Mesenteric fat pad (tissue), 1 donor: ENCODE measurements at places on chromosomes 13 and 19. TPM values are rescaled to one million over a fixed set of nuclear protein-coding genes. Genes with fewer than 3 reads are reported as not detected.

Gene B3GNT3
- total RNA-seq: 0.32 TPM

Gene VAV1
- total RNA-seq: 16.4 TPM

Gene FSD1
- total RNA-seq: not detected

Gene LPAR2
- total RNA-seq: 5.8 TPM

Gene OBI1
- total RNA-seq: 8.2 TPM

Gene TMTC4
- total RNA-seq: 10.2 TPM

Gene GMIP
- 21.3 TPM for total RNA-seq

Gene PRMT1
- 105 TPM for total RNA-seq

Gene MYH14
- total RNA-seq: 26.4 TPM

Gene CBLC
- total RNA-seq: not detected

Gene FXYD3
- total RNA-seq: 1.3 TPM

Gene NLRP4
- total RNA-seq: not detected

Gene TYROBP
- total RNA-seq: 201 TPM

Gene ARHGEF18
- 18.4 TPM for total RNA-seq

Gene CYP4F2
- not detected for total RNA-seq

Gene FARP1
- 42.5 TPM for total RNA-seq

Gene CA11
- 3.3 TPM for total RNA-seq

Gene GJB2
- 0.26 TPM for total RNA-seq

Gene ZNF254
- 10.2 TPM for total RNA-seq

Gene CD33
- total RNA-seq: 18.6 TPM

Gene BEST2
- total RNA-seq: not detected

Gene KIR2DL4
- 0.22 TPM for total RNA-seq

Gene CYP2S1
- total RNA-seq: 2.2 TPM

Gene ZNF480
- total RNA-seq: 10.1 TPM

Gene PTGER1
- 0.55 TPM for total RNA-seq

Gene ACER1
- not detected for total RNA-seq

Gene NCR1
- total RNA-seq: 0.51 TPM

Gene PVR
- 30.3 TPM for total RNA-seq
